C1 segment of cervical spinal cord (tissue), 14 donors: ENCODE measurements at places on chromosomes 3 and 15.

- no peak for DNase-seq
Observed at GRCh38 chr15:85151861-85152260, 170.2 kb downstream of the PDE8A start.

GRCh38 chr3:113606539-113607218 lies 74.3 kb downstream of the SIDT1 start:
- no peak for DNase-seq

GRCh38 chr15:36469311-36469966 lies 110.0 kb upstream of the CDIN1 start:
- DNase-seq, result no peak

DNA sequence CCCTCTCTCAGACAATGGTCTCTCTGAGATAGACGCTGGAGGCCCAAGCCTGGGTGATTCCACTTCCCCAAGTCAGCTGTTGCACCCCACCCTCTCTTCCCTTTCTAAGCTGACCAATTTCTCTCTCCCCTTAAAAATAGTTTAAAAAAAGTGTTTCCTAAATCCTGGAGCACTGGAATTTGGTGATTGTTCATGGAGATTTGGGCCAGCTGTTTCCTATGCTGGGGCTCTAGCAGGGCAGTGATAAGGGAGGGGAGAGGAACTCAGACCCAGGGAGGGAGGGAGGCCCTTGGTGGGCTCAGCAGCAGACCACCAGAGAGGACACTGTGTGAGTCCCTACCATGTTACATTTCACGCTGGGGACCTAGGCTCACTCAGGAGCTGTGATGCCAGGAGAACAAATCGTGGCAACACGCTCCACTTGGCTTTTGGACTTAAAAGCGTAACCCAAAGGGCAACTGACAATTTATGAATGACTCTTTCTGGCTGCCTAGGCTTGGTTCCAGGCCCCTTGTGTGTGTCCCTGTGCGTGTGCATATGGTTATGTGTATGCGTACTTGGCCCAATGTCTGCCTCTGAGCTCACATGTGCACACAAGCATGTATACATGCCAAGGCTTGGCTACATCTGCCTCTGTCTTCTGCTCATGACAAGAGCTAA lies 59.8 kb upstream of the INSYN1 start:
- no peak for DNase-seq

DNA sequence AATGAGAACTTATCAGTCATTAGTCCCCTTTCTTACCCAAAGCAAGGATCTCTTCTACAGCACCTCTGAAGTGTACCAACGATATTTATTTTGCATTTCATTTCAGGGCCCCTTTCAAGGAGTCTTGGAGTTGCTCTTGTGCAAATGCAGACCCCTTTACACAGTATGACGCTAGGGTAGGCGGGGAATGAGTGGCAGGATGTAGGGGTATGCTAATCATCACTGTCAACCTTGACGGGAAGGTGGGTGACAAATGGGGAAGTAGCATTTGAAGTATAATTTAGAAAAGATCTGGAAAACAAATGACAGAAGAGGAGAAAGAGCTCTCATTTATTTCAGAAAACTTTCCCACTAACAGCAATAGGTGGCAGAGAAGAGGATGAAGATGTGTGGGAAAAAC lies 94.4 kb downstream of the LRRN1 start:
- no peak for DNase-seq

- no peak for DNase-seq
Observed at GRCh38 chr15:62141643-62142588, 23.2 kb downstream of the C2CD4B start.

GRCh38 chr3:16828815-16829214 lies 55.9 kb upstream of the PLCL2 start:
- DNase-seq, result no peak

- no peak for DNase-seq
Observed at GRCh38 chr15:51288143-51289065, 50.0 kb downstream of the CYP19A1 start.

- no peak for DNase-seq
Observed at GRCh38 chr15:65867244-65867643, 2.0 kb upstream of the RAB11A start.

GRCh38 chr3:85182975-85183752 lies 224.4 kb downstream of the CADM2 start:
- no peak for DNase-seq

DNA sequence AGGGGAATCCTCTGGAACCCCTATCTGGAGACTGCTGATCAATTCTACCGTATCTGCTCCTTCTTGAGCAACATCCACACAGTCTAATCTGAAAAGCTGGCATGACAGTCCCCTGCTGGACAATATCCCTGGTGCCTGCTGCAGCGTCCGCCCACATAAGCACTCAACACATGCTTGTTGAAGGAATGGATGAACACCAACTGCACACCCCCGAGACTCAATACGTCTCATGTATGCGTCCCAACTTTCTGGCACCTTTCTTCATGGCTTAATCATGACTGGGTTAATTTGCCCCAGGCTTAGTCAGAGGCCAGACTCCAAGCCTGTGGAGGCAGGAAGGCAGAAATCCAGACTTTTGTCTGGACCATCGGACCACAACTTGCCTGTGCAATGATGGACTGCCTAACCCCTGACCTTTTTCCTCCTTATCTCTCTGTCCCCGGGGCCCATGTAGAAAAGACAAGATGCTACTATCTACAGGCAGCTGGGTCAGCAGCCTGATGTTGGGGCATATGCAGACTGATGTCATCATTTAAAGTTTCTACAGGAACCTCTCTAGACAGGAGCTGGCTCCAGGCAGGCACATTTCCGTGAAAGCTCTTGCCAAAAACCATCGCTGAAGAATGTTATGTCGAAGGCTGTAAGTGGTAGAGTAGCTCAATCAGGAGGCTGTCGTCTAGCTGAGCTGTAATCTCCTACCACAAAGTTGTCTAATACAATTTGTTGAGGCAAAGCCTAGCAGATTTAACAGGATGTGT lies 114.1 kb upstream of the TPM1 start:
- DNase-seq, result no peak

GRCh38 chr3:128991355-128991895 lies 2.5 kb downstream of the CFAP92 start:
- DNase-seq, result no peak

DNA sequence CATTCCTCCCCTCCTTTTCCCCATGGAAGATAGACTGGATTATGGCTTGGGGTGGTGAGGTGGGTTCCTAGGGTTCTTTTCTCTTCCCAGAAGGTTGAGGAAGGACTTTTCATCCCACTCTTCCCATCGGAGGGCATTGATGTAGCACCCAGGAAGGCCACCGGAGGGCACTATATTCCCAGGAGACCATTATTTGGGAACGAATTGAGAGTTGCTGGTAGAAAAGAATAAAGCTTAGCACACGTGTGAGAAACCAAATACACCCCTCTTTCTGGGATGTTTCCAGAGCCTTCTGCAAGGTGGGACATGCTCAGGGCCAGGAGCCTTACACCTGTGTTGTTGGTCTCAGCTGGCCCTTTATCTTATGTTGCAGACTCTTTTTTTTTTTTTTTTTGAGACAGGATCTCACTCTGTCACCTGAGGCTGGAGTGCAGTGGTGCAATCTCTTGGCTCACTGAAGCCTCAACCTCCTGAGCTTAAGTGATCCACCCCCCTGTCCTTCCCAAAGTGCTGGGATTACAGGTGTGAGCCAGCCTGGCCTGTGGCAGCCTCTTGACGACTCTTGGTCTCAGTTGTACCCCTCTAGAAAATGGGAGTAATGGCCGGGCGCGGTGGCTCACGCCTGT lies 6.3 kb upstream of the CDC25A start:
- no peak for DNase-seq
